D341Med (cell line): ENCODE measurements at places on chromosomes 1 and 21.

DNA sequence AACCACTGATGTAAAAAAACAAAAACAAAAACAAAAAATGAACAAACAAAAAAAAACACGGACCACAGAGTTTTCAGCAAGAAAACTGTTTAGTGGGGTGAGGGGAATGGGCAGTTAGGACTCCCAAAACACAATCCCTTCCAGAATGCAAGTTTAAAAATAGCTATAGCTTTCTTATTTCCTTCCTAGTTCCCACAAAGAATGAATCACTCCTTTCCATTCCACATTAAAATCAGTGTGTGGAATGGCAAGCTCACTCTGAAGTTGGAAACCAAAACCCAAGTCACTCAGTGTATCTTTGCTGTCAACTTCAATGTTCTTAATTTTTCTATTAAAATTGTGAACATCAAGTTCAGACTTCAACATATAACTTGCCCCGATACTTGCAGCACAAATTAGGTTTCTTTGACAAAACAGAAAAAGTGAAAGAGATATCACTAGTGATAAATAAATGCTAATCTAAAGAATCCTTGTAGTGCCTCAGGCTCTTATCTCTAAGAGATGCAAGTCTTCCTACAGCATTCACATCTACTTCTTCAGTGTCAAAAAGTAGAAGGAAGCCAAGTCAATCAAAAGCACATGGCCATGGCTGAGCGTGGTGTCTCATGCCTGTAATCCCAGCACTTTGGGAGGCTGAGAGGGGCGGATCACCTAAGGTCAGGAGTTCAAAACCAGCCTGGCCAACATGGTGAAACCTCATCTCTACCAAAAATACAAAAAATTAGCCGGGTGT, 45.5 kb downstream of the TOR3A start:
- DNase-seq, result no peak

GRCh38 chr1:213512316-213512715, 461.3 kb downstream of the RPS6KC1 start:
- no peak for DNase-seq

DNA sequence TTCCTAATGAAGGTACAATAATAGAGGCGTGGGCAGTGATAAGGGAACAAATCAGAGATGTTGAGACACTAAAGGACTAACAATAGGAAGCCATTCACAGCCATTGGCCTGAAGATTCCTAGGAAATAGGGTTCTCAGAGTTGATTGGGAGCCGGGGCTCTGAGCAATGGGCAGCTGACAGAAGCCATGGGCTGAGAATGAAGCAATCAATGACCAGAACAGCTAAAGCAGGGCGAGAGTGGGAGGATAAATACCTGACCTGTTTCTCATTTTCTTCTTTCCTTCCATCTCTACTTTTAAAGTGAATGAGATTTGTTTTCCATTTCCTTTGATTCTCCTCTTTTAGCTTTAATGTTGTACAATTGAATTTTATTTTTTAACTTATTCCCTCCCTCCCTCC, 774.7 kb upstream of the ADGRL4 start:
- no peak for DNase-seq

DNA sequence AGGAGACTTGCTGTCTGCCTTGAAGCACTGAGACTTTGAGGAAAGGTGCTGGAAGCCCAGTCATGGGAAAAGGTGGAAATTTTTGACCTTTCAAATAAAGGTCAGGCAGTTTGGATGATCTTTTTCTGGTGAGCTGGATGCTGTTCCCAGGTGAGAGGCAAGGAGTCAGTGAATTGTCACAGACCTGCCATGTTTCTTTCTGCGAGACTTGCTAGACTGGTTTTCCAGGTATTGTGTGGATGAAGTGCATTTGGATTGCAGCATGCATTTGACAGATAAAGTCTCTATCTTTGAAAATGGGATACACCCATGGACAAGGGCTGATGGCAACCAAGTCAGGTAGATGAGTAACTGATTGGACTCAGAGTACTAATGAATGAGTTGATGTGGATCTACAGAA, 65.7 kb upstream of the NHLH2 start:
- no peak for DNase-seq

DNA sequence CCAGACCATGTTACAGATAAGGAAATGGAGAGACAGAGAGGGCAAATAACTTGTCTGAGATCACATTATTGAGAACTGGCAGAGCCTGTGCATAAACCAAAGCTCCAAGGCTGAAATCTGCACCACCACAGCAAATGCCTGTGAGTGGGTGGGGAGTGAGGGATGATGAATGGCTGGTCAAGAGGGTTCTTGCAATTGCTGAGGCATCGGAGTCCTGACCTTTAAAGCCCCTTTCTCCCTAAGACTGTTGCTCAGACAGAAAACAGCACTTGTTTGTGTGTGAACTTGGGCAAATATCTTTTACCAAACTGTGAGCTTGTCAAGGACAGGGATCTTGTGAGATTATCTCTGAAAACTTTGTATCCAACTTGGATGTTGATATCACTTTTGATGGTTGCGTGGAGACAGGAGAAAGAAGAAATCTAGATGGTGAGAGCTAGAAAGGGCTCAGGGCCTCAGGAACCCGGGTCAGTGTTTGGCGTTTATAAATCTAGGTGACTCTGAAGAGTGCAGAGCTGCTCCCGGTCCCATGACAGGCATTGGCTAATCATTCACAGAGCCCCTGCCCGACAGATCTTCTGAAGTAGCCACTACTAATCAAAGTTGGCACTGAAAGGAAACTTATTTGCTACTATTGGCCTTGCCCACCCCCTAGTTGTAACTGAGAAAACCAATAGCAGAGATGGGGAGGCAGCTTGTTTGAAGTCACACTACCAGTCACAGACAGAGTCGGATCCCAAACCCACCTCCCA, 122.3 kb downstream of the FOXD2 start:
- no peak for DNase-seq

GRCh38 chr1:29254346-29254745, 18.0 kb downstream of the PTPRU start:
- DNase-seq, result no peak

DNA sequence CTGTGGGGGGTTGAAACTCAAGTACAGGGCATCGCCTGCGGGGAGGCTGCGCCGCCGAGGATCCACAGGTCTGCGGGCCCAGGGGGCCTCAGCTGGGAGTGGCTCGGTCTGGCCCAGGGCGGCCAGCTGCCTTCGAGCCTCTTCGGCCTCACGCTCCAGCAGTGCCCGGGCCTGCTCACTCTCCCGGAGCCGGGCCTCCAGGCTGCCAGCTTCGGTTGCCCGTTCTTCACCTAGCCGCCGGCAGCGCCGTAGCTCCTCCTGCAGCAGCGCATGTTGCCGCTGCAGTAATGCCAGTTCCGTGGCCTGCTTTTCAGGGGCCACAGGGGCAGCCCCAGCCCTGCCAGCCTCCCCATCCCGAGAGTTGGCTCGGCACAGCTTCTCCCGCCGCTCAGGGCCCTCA, 9.4 kb downstream of the RXFP4 start:
- DNase-seq, result peak; percentile 40

DNA sequence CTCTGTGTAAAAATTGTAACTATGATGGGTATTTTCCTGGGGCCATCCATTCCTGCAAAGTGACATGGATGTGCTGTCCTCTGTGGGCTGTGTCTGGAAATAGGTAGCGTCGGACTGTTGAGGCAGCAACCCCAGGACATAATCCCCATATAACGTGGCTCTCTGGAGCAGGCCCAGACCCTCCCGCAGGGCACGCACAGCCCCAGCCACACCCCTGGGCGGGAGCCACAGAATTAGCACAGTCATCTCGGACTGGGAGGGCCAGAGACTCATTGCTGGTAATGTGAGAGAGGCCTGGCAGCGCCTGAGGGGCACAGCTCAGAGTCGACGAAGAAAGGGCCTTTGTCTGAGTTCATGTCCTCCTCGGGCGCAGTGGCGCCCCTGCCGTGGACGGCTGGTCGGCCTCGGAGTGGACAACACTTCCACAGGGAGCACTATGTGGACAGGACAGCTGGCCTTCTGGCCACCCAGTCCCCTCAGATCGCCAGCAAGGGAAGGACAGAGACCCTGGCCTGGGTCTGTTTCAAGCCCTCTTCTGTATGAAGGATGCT, 20.1 kb downstream of the SIM2 start:
- DNase-seq, result no peak

DNA sequence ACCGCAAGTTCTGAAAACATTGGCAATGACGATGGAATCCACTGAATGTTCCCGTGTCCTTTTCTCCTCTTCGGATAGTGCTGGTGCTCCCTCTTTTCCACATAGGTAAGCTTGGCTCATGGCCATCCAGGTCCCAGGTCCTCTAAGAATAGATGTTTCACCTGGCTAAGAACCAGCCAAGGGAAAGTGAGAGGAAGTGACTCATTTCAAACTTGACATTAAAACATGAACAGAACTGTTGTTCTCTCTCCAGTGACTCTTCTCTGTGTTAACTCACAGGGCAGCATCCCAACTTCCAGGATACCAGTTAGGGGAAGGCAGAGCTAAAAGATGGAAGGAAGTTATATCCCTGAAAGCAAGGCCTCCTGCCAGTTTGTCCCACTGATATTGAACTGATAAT, 493.8 kb upstream of the CHRM3 start:
- no peak for DNase-seq

- peak; percentile 38 for DNase-seq
Measured at GRCh38 chr21:46096596-46097335, 1.1 kb upstream of the COL6A2 start.

- no peak for DNase-seq
Measured at GRCh38 chr1:227950735-227951346, 3.1 kb upstream of the WNT9A start.

GRCh38 chr1:230940848-230941247, 37.8 kb downstream of the TTC13 start:
- DNase-seq, result no peak

DNA sequence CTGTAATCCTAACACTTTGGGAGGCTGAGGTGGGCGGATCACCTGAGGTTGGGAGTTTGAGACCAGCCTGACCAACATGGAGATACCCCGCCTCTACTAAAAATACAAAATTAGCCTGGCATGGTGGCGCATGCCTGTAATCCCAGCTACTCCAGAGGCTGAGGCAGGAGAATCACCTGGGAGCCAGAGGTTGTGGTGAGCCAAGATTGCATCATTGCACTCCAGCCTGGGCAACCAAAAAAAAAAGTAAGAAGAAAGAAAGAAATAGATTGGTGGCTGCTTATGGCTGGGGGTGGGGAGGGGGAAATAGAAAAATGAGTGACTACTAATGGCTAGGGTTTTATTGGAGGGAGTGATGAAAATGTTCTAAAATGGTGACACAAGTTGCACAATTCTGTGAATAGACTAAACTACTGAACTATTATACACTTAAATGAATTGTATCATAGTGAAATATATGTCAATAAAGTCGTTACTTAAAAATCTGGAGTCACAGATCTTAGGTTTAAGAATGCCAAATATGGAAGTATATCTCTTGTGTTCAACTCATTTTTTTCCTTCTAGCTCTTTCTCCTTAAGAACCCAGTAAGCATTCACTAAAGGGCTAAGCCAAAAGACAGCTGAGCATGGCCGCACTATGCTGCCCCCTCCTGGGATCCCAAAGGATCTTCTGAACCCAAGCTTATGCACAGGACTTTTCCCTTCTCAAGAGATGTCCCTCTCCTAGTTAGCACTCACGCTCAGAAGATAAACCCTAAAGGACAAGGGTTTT, 3.2 kb upstream of the NPL start:
- peak; percentile 71 for DNase-seq

- DNase-seq, result peak; percentile 20
Measured at GRCh38 chr1:118151312-118151937, 33.6 kb downstream of the SPAG17 start.

- DNase-seq, result peak; percentile 63
Measured at GRCh38 chr21:45405271-45405818, 380 bp downstream of the COL18A1 start.

- DNase-seq, result no peak
Measured at GRCh38 chr1:149977345-149977744, 33.2 kb downstream of the OTUD7B start.

DNA sequence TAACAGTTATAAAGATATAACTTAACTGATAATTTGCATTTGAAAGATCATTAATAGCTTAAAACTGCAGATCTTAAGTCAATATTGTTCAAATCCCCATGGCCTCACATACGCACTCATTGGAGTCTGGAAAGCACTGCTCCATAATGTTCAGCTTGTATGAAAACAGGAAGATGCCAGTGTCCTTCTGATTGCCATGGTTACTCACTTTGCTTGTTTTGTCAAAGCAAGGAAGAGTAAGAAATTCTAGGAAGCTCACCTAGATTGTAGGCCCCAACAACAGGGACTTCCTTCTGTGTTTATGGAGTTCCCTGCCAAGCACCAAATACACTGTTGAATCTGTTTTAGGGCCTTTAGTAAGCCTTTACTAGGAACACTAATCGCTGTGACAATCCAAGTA, 10.9 kb downstream of the GAS5 start:
- no peak for DNase-seq

DNA sequence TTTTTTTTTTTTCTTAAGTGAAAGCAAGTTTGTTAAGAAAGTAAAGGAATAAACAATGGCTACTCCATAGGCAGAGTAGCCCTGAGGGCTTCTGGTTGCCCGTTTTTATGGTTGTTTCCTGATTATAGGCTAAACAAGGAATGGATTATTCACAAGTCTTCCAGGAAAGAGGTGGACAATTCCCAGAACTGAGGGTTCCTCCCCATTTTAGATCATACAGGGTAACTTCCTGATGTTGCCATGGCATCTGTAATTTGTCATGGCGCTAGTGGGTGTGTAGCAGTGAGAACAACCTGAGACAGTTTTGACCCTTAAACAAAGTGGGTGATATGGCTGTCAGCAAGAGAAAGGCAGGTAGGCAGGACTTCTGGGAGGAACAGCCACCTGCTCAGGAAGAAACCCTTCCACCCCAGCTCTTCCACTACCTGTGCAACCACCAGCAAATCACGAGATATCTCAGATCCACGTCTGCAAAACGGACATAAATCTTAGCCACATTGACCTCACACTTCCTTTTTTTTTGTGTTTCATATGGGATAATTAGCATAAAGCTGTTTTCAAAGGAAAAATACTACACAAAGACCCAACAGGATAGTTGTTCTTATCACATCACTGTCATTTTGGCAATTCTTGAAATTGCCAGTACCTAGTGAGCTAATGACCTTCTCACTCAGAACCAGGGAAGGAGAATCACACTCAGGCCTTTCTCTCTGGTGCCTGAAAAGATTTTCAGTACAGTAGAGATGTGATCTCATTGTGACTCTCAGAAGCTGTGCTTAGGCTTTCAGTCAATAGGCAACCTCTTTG, 34.8 kb upstream of the DUSP10 start:
- no peak for DNase-seq

DNA sequence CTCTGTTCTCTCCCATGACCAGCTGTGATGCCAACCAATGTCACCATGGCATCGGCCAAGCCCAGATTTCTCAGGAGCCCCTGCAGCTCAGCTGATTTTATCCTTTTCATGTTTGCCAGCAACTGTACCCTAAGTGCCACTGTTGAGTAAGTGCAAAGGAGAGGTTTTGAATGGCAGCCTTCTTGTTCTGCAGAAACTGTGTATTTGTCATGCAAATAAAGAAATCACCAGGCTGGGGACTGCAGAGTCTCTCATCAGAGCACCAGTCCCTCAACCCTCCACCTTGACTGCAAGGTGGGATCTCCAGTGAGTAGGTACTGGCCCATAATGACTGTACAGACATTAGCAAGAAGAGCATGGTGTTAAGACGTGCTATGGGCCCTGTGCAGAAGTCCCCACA, 26.6 kb downstream of the C8B start:
- DNase-seq, result no peak

GRCh38 chr1:44655609-44656008, 18.7 kb downstream of the TMEM53 start:
- DNase-seq, result peak; percentile 73
